Stimulated activated CD8-positive, alpha-beta memory T cell treated with anti-CD3 and anti-CD28 coated beads, Interleukin-4, amount 100 ng/mL, for 1 hour (primary cell): ENCODE measurements at places on chromosomes 1 and 21.

GRCh38 chr1:66767626-66768025 is 15.4 kb downstream of the DYNLT5 start:
- DNase-seq = no peak

GRCh38 chr1:245599371-245600174 is 444.8 kb downstream of the KIF26B start:
- no peak for DNase-seq

- no peak for DNase-seq
These were observed 80.2 kb upstream of the PALMD start for GRCh38 chr1:99565606-99566289.

- no peak for DNase-seq
These were observed 70.7 kb upstream of the SYT6 start for GRCh38 chr1:114224196-114224907.

- no peak for DNase-seq
These were observed 1.5 kb downstream of the KISS1 start for GRCh38 chr1:204194771-204195170.

DNA sequence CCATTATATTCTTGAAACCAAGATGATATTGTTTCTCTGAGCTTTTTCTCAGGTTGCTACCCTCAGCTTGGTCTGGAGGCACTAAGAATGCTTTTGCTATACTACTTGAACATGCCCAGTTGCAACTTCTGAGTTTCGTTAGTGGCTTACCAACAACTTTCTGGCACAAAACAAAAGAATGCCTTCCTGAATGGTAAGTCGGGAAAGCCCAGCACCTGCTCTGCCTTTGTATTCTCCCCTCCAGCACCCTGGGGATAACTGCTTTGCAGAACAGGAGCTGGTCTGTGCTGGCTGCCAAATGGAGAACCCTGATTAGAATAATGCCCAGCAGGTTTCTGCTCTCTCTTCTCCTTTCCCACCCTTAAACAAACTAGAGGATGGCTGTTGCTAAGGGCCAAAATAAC is 149.3 kb downstream of the TGFB2 start:
- no peak for DNase-seq

DNA sequence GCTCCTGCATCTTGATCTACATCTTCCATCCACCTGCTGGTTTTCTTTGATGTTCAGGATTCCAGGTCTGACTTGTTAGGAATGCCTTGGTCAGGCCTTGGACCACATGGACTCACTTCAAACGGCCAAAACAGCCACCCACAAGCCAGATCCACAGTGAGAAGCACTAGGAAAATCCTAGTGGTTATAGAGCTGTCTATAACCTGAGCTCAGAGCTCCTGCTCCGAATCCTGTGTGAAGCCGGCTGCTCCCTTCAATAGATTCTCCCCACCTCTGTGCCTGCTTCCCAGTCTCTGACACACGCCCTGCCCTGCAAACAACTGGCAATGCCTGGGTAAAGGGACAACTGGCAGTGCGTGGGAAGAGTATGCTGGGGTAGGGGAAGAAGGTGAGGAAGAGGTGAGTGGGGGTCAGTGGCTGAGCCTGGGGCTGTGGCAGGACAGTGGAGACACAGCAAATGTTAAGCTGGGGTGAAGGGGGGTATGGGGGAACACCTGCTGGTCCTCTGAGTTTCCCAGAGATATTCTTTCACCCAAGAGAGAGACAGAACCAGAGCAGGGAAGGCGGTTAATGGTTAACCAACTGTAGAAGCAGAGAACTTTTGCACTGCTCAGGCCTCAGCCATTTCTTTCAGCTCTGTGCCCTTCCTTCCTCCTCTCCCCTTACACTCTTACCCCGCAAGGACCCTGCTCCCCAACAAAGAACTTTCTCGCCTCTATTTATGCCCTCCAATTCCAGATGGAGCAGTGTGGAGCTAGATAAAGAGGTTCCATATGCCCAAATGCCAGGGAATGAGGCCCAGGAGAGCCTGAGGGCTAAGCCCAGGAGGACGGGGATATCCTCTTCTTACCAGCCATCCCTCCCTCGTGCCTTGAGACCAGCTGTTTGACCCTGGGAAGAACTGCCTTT is 4.5 kb downstream of the PLXNA2 start:
- DNase-seq = no peak

DNA sequence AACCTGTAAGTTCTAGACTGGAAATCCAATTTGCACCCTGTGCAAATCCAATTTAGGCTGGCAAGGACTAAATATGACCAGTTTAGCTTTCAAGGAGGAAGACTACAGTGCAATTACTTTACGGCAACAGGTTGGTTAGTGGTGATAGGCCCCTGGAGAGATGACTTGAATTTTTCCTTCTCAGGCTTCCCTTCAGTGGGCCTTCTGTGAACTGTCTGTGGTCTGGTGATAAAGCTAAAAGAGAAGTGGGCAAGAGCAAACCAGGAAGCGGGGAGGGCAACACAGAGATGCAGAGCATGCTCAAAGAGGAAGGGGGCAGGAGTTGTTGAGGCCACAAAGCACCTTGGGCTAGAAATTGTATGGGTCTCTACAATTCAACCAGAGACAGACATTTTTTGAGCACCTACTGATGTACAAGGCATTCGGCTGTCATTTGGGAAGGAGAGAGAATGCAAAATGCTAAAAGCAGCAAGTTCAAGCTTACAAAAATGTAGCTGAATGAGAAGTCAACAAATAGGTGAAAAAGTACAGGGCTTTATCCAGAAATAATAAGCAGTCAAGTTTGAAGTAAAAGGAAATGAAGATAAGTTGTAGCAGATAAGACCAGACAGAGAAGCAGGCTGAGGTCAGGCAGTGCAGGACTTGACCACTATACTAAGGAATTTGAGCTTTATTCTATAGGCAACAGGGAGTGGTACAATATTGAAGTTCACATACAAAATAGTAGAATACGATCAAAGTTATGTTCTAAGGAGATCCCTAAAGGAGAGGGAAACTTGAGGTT is 23.9 kb downstream of the INPP5B start:
- DNase-seq = no peak

GRCh38 chr1:169890761-169891538 is 2.7 kb downstream of the SCYL3 start:
- no peak for DNase-seq

DNA sequence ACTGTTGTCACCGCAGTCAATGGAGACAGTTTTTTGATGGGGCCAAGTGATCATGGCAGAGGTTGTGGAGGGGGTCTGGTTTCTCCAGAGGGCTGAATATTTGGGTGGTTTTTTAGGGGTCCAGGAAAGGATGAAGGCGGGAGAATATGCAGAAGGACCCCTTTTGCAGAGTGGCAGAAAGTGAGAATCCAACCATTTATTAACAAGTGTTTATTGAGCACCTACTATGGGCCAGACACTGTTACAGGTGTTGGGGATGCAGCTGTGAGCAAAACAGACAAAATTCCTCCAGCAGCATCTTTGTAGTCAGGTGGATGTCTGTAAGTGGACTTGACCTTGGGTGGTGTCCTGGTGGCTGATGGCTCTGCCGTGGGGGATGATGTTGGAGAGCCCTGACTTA is 15.4 kb downstream of the PADI1 start:
- DNase-seq = no peak

DNA sequence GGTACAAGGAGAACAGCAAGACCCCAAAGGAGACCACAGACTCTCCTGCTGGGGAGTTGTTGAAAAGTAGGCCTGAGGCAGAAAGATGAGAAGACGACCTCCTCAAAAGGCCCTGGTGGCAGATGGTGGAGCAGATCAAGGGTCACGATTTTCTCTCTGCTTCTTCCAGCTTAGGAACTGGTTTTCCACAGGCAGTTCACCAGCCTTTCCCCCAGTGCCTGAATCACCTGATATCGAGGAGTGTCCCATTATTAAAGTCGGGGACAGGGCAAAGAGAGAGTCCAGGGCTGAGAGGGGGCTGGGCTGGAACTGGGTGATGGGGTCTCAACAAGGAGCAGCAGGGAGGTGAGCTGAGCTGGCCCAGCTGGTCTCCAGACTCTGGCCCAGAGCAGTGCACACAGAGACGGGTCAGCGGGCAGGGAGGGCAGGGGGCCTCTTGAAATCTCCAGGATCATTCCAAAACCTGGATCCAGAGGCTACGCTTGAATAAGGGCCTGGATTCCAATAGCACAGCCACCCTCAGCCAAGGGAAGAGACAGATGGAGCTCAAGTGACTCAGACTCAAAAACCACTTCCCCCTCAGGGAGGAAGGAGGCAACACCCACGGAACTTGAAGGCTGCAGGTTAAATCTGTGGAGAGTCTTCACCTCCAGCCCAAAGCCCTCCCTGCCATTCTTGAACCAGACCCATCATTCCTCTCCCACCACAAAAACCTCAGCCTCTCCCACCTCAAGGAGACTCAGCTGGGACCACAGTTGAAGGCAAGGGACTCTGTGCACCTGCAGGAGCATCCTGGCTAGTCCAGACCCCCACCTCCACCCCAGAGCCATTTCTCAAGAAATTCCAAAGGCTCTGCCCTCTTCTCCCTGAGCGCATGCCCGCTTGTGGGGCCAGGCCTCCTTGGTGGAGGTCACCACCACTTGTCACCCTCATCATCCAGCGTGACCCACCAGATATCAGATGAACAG is at the start of gene S100A5:
Gene S100A5 (minus strand): TSS at position 541 of the 968 bp plus-strand sequence. CDS start 743 bp downstream, outside the sequence.
- DNase-seq = no peak

- DNase-seq = no peak
These were observed 35.1 kb upstream of the LBR start for GRCh38 chr1:225462714-225463574.

GRCh38 chr1:170402476-170403311 is 129.3 kb upstream of the GORAB start:
- DNase-seq = no peak
